ENCODE measurements at places on chromosomes 6 and 20.

DNA sequence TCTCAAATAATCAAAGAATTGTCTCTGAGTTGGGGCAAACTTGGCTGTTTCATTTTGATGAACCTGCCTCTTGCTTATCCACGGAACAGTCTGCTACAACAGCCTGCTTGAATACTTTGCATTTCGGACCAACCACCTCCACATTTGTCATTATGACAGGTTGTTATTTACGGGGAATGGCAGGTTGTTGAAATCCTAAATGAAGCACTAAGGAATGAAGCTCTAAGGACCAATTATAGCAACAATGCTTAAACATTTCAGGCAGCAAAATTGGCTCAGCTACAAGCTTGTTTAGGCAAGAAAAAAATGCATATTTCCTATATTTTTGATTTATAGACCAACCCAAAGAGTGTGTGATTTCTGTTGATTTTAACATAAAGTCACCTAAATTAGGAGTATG is 84.5 kb downstream of the MAP3K7 start:
- DNase-seq, result no peak

- no peak for DNase-seq
These were observed 1.0 kb upstream of the KIF13A start for GRCh38 chr6:17988422-17988944.

GRCh38 chr20:2301164-2301622 is 5.4 kb downstream of the TGM3 start:
- DNase-seq, result peak; percentile 44

DNA sequence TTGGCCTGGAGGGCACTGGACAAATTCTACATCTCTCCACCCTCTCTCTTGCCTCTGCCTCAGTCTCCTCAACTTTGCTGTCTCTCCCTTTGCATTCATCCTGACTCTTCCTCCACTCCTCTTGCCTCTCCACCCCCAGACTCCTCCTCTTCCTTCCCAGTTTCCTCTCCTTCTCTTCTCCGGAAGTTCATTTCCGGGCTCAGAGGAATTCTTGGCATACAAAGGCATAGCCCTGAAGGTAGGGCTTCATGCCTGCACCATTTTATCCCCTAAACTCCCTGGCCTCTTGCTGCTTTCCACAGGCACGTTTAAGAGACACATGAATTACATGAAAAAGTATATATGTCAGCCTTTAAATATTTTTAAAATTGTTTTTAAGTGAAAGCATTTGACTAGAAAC is 10.6 kb downstream of the BFSP1 start:
- no peak for DNase-seq

- no peak for DNase-seq
These were observed 17.0 kb downstream of the RNF217 start for GRCh38 chr6:124979294-124979678.

GRCh38 chr6:14231501-14232280 is 114.1 kb downstream of the CD83 start:
- no peak for DNase-seq

GRCh38 chr6:45732731-45733130 is 282.9 kb downstream of the CLIC5 start:
- no peak for DNase-seq
